DND-41 (cell line): ENCODE measurements at places on chromosomes 7 and 10.

DNA sequence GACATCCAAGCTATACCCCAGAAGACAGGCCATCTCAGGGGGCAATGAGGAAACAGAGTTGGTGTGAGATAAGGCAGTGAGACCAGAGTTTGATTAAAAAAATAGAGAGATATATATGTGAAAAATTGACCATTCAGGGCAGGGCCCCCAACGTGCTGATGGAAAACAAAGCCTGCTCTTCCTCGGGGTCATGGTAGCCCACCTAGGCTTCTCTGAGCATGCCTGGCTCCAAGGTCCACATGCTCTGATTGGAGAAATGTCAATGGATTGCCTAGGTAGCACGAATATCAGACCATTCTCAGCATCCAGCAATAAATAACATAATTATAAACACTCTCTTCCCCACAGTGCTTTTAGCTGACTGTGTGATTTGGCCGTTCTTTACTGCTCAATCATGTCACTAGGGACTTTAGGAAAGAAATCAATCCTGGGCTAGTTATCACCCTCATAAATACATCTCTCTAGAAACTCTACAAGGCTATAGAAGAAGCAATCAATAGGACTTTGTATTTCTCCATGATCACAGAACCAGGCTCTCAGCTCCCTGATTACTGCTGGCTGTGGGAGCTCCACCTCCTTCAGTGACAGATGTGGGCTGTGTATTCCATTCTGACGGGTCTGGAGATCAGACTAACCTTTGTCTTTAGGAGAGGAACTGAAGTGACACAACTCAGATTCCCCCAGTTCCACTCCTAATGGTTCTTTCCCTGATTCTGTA, 766.4 kb downstream of the GRID1 start:
- DNase-seq = no peak

DNA sequence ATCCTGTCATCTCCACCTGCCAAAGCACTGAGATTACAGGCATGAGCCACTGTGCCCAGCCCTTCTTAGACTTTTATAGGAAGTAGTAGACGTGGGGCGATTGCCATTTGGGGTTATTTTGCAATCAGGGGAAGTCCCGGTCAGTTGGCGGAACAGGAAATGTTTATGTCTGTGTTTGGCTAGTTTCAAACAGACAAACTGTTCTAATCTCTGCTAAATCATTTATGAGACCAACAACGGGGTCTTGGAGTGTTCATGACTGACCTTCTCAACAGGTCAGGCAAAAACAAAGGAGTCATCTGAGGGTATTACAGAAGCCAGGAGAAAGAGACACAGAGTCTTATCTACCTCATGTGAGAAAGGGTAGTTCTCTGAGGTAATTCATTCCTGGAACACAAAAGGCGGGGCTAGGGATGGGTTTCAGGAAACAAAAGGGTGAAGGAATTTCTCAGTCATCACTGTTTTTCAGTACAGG, 6.6 kb upstream of the TPK1 start:
- no peak for DNase-seq

GRCh38 chr10:76887223-76888010, 750.2 kb downstream of the KCNMA1 start:
- DNase-seq = no peak

- DNase-seq = no peak
These were observed 57.0 kb downstream of the SHTN1 start for GRCh38 chr10:116947841-116948529.

DNA sequence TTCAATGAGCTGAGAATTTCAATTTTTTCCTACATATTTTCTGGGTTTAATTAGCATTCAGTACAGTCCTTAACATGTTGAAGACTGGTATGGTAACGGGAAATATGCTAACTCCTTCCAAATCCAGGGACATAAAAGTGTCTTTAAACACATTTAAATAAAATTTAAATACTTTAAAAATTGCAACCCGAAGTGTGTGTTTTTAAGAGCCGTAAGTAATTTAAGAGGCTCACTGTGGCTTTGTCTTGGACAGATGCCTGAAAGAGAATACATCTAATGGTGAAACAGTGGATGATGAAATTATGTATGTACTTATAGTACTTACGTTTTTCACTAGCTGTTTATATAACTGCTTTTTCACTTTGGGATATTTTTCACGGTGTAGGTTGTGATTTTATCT, 687.3 kb upstream of the CELF2 start:
- no peak for DNase-seq

GRCh38 chr10:85916286-85916685, 450.3 kb downstream of the GRID1 start:
- no peak for DNase-seq

DNA sequence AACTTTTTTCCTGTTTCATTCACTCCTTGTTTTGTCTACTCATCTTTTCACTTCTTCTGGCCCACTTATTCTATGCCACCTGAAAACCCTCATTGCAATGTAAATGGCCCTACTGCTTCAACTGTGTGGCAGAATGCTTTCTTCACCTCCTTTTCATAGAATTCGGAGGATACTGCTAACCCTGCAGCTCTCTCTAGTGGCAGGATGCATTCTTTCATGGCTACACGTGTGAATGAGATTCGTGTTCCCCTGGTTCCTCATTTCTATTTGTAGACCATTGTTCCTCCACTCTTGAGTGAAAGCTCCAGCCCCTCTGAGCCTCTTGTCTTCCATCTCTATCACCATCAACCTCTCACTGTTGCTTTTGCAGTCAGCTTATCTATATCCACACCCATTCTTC, 20.9 kb upstream of the CYP26C1 start:
- DNase-seq = no peak

GRCh38 chr7:43954524-43955228, 28.4 kb downstream of the UBE2D4 start:
- peak; percentile 38 for DNase-seq

GRCh38 chr7:45146531-45147379, 10.8 kb upstream of the RAMP3 start:
- no peak for DNase-seq

- no peak for DNase-seq
These were observed 133.7 kb upstream of the KLF14 start for GRCh38 chr7:130867581-130868136.

GRCh38 chr7:131166066-131166465, 161.6 kb upstream of the MKLN1 start:
- no peak for DNase-seq
